ENCODE measurements at places on chromosomes 16 and 17.

DNA sequence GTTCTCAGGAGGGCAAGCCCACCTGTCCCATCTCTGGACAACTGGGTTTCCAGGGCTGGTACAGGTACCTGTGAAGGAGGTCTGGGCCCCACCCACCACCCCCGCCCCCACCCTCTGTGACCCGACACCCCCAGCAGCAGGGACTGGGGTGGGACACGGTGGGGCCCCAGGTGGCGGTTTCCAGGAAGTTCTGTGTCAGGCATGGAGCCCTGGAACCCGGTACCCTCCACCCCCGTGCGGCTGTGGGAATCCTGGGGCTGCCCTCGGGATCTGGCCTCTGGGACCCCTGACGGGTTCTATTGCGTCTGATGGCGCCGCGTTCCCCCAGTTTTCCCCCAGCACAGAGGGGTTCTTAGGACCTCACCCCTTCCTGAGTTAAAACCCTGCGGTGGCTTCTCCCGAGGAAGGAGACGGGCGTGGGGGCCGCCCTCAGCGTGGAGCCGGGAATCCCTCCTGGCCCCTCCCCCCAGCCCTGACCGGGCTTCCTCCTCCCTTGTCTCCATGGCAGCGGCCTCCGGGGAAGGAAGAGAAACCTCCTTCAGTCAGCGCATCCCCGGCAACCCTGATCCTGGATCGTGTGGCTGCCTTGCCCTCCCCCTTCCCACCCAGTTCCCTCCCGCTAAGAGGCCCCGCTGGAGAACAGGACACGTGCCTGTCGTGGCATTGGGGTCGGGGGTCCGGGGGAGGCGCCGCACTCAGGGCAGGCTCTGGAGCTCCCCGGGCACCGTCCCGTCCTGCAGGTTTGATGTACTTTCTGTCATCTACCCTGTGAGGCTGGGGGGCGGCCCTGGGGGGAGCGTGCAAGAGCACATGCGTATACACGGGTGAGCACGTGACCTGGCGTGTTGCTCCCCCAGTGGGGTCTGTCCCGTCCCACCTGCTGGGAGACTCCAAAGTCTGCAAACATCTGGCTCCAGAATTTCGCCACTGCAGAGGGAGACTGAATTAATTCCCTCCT lies 30.3 kb downstream of the CACNA1H start:
- peak; percentile 12 for DNase-seq

DNA sequence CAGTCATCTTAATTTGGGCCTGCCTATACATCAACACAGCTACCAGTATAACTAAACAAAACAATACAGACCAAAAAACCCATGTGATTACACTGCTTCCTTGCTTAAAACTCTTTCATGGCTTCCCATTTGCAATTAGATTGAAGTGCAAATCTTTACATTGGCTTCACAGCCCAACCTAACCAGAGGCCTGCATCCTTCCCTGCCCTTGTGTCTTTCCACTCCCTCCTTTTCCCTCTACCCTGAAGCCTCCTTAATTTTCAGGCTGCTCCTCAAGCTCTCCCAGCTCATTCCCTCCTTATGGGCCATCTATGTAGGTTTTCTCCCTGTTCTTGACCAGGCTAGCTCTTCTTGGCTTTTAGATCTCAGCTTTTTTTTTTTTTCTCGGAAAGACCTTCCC lies 147.8 kb downstream of the TOX3 start:
- no peak for DNase-seq

GRCh38 chr17:7572338-7572587 lies 7.2 kb upstream of the CD68 start:
- DNase-seq, result no peak

DNA sequence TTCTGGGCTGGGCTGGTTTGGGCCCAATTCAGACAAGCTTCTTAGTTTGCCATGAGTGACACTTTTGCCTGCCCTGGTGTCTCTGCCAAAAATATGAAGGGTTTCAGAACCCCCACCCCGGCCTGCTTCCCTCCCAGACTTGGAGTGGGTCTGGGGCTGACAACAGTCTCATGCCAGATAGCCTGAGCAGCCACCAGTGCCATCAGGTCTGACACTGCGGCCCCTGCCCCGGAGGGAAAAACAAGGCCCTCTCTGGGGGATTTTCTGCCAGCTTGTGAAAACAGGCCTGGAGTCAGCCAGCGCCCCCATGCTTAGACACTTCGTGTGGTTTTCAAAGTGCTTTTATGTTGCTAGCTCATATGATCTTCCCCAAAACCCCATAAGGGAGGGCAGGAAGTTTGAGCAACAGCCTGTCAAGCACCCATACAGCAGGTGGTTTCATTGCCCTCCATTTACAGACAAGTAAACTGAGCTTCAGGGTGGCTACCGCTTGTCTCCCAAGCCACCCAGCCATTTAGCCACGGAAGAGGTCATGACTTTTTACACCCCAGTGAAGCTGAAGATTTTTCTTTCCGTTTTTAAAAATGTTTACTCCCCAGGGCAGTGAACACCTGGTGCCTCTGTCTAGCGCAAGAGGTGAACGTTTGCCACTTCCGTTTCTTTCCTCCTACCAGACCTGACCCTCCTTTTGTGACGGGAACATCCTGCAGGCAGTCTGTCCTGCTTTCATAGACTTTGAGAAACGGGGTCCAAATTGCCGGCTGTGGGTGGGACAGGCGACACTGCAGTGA lies 300.6 kb downstream of the SEC14L1 start:
- DNase-seq, result no peak

DNA sequence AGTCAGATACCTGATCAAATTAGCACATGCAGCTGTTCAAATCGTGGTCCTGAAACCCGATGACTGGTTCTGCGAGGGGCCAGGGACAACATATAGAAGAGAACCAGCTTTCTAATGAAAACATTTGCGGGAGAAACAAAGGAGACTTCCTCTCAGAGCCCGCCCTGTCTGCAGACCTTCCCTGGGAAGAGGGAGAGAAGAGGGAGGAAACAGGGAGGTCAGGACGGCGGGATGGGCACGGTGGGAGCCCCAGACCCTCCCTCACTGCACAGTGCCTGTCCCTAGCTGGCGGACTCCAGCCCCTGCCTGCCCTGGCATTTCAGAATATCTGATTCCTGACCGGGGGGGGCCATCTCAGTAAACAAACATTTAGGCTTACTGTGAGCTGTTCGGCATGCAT lies 317.3 kb downstream of the FOXL1 start:
- DNase-seq, result no peak

GRCh38 chr16:27257271-27257670 lies 11.3 kb downstream of the NSMCE1 start:
- DNase-seq, result no peak

DNA sequence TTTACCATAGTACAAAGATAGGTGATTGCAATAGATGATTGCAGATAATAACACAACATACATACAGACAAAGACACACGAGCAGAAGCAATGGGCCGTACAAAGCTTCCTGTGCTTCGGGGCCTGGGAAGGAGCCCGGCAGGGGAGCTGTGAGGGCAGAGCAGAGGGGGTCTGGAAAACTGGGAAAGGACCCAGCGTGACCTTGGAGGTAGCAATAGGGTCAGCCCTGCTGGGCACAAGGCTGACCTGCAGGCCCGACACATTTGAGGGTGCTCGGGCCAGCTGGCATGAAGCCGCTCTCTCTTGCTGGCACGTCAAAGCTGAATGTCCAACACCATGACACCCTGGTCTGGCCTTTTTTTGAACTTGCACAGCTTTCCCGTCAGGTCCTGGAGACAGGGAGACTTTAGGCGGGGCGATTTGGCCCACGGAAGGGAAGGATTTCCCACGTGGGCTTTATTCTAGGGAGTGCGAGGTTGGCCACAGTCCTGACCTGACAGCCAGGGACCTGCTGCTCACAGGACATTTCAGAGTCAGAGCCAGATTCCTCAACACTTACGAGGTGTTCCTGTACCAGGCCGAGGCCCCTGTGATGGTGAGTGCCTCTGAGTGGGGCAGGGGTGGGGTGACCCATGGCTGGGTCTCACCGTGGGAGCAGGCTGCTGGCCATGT lies 83.2 kb downstream of the NTN1 start:
- DNase-seq, result no peak

DNA sequence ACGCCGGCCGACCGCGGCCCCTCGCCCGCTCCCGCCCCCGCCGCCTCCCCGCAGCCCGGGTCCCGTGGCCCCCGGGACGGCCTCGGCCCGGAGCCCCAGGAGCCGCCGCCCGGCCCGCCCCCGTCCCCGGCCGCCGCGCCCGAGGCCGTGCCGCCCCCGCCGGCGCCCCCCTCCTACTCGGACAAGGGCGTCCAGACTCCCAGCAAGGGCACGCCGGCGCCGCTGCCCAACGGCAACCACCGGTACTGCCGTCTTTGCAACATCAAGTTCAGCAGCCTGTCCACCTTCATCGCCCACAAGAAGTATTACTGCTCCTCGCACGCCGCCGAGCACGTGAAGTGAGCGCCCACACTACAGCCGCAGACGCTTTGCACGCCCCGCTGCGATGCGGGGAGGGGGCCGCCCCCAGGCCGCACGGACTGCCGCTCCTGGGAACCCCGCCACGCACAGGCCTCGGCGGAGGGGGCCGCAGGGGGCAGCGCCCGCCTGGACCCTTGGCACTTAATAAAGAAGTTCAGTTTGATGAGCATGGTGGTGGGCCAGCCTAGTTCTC lies 35.5 kb upstream of the ZC3H18 start:
- peak; percentile 41 for DNase-seq

GRCh38 chr16:77961814-77962213 lies 60.5 kb upstream of the CLEC3A start:
- DNase-seq, result no peak

Measured in dermis microvascular lymphatic vessel endothelial cell (primary cell).